ENCODE measurements at places on chromosomes 5 and 9.

GRCh38 chr5:157860898-157861890, 2.2 kb upstream of the CLINT1 start:
- DNase-seq = no peak

DNA sequence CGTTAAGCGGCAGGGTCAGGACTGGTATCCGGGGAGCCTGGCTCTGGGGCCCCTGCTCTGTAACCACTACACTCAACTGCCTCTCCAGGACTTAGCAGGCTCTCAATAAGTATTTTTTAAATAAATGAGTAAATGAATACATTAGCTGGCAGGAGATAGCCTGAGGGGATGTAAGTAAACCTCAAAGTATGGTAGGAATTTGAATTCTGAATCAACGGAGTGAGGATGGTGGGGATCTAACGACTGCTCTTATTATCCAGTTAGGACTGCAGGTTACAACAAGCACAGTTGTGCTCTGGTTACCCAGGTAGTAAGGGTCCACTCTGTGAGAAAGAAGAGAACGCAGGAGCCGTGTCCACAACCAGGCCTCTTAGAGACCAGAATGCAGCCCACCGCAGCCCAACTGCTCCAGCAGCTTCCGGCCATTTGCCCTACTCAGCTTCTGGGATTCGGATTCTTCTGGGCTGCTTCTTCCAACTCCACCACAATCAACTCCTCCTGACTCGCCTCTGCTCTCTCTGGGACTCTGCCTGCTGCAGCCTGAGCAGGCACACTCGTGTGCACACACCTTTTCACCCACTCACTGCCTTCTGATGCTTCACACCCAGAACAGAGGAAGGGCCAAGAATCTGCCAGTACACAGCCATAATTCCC, 52.6 kb downstream of the MED27 start:
- DNase-seq = no peak

DNA sequence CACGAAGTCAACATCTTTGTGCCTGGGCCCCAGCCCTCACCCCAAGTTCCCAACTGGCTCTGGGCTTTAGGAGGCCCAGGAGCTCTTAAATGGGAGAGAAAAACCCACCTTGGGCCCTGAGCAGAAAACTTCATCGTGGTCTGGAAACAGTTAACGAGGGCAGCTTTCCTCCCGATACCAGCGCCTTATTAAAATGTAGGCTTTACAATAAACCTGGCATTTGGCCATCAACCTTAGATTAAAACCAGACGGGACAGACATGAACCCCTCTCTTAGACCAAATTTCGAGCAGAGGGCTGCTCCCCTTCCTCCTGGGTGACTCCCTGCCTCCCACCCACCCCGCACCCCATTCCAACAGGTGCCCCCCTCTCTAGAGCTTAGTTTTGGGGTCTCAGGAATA, 39.4 kb downstream of the PRRX2 start:
- no peak for DNase-seq

DNA sequence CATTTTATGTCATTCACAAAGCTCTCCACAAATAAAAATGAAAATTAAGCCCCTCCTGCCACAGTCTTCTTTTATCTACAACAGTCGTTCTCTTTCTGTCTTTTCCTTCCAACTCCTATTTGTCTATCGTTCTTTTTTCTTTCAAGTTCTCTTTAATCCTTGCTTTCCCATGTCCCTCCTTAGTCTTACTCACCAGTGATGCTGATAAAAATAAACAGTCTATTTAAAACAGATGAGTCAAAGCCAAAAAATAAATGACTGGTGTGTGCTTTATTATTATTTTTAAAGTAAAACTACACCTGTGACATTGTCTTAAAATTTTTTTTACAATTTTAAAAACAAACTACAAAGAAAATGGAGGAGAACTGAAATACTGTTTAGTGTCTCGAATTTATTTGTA, 137.1 kb upstream of the TMEM161B start:
- DNase-seq = no peak

DNA sequence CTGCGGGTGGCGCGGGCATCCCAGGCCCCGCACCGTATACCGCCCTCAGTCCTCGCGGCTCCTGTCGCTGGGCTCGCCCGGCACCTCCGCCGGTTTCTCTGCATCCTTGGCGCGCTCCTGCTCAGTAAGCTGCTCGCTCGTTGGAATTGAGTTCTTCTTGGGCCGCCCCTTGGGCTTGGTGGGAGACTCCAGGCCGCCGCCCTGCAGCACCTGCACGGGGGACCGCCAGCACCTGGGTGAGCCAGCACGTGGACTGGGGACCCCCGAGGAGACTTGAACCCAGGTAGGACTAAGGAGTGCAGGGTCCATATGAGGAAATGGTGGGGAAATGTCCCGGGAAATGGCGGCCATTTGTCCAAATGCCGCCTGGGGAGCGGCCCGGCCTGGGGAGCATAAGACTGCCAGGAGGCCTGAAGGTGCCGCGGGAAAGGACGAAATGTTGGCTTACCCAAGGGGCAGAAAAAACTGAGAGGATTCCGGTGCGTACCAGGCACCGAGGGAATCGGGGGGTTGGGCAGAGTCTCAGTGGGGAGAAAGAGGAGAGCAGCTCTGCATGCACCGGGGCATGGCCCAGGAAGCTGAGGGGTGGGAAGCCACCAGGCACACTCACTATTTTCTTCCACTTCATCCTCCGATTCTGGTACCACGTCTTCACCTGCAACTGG, 2.9 kb downstream of the BARX1 start:
- no peak for DNase-seq

DNA sequence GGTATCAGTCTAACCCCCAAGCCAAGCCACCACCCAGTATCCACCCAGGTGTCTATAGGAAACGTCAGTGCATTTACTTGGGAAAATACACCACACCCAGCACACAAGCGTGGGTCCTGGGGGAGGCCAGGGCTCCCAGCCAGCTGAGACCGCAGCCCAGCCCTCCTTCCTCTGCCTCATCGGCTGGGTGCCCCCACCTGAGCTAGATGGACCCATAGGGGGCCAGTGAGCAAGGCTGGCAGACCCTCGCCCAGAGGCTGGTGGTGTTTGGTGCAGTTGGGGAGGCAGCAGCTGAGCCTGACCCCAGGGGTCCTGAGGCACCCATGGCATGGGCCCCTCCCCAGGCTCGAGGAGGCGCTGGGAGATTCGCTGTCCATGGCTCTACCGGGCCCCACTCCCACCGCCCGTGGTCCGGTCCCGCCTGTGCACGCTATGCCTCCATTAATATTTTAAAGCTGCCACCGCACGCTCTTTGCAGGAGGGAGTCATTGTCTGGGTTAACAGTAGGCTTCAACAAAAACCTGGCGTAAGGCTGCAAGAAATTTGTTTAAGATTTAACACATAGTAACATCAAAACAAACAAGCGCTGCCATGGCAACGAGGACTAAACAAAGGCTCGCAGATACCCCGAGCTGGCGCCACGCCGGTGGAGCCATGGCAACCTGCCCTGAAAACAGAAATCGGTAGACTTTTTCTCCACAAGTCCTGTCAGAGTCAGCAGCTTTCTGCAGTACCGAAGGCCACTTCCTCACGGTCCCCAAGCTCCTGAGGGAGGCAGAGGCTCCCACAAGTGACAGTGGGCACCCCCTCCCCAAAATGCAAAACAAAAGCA, 20.6 kb downstream of the TPPP start:
- DNase-seq = peak; percentile 94

GRCh38 chr9:124084087-124084486, 72.5 kb downstream of the LHX2 start:
- DNase-seq = no peak

- no peak for DNase-seq
Measured at GRCh38 chr5:122081541-122081940, 3.5 kb upstream of the LOX start.

GRCh38 chr5:109584986-109585599, 104.6 kb upstream of the MAN2A1 start:
- DNase-seq = no peak

GRCh38 chr5:60823574-60823973, 20.5 kb downstream of the ELOVL7 start:
- no peak for DNase-seq

DNA sequence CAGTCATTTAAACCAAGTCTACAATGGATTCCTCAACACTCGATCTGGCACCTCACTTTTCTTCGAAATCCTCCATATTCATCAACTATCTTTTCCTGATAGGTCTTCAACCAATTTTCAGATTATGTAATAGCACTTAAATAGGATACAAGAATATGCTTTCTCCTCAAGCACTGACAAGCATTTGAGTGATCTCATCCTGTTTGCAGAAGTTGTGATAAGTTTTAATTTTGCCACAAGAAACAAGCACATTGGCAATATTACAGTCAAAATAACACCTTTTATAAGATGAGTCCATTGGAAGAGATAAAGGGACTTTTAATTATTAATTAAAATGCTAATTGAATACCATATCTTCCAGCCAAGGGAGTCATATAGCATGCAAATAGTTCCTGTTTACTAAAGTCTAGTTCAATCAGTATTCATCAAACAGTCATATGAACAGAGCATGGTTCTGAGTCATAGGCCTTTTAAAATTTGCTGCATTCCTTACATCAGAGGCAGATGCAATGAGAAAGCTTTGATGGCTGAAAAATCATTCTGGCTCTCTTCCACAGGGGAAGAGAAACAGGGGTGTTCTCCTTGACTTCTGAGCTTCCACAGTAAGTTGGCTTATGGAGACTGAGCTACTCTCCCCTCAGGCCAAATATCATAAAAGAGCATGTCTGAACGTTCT, 32.7 kb upstream of the ZCCHC9 start:
- DNase-seq = no peak

DNA sequence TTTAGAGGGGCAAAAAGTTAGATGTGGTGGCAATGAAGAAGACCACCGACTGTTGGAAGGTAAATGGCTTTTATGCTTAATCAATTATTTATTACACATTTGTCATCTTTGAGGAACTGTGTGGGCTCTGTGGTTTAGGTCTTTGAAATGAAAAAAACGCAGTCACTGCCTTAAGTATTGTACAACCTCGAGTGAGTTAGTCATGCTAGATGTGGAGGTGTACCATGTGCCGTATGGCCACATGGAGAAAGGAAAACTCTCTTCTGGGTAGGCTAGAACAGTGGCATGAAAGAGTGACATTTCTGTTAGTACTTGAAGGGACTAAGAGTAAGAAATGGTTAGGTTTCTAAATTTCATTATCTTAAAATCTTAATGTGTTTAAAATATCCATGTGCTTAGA, 166.1 kb downstream of the HACD4 start:
- DNase-seq = no peak

DNA sequence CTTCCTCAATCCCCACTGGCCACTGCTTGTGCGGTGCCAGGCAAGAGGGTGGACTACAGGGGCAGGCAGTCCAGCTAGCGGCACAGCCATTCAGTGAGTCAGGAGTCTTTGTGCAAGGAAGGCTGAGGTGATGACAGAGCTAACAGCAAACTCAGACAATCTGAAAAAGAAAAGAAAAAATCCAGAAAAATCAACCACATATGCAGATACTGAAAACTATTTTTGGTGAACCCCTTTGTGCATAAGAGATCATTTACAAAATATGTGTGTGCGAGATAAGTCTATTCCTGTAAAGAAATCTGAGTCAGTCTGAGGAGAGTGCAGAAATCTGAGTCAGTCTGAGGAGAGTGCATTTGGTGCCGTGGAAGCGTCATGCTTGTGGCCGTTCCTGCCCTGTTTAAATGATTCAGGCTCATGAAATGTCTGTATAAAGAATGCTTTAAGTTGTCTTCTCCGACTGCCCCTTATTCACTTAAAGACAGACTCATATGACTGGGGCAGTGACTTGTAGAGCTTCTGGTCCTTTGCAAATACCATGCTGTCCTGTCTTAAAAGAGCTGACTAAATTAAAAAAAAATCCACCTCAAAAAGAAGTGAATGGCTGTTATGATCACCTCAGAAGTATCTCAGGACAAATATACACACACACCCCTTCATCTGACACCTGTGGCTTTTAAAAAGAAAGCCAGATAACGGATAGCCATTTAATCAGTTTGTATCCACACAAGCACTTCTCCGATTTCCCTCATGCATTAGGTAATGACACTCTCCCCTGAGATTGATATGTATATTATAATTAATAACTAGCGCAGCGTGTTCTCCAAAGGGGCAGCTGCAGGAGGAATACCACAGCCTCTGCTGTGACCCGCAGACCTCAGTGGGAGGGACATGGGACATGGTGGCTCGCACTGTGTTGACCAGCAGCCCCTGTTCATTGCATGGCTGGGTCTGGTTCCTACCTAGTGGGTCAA, 47.3 kb downstream of the TRIO start:
- DNase-seq = no peak

DNA sequence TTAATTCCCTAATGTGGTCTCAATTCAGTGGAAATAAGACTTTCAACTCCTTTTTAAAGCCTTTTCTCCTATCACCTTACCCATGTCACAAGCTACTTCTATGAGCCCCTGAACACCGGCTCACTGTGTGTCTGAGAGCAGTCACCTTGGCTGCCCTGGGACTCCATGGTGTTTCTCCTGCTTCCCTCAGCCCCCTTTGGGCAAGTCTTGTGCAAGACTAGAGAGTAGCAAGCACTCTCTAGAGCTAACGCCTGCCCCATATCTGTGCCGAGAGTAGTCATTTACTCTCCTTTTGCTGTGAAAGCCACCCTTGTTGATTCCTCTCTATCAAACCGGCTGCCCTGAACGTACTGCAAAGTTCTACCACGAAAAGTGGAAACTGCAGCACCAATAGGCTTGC, 77.9 kb upstream of the DAB2 start:
- no peak for DNase-seq

DNA sequence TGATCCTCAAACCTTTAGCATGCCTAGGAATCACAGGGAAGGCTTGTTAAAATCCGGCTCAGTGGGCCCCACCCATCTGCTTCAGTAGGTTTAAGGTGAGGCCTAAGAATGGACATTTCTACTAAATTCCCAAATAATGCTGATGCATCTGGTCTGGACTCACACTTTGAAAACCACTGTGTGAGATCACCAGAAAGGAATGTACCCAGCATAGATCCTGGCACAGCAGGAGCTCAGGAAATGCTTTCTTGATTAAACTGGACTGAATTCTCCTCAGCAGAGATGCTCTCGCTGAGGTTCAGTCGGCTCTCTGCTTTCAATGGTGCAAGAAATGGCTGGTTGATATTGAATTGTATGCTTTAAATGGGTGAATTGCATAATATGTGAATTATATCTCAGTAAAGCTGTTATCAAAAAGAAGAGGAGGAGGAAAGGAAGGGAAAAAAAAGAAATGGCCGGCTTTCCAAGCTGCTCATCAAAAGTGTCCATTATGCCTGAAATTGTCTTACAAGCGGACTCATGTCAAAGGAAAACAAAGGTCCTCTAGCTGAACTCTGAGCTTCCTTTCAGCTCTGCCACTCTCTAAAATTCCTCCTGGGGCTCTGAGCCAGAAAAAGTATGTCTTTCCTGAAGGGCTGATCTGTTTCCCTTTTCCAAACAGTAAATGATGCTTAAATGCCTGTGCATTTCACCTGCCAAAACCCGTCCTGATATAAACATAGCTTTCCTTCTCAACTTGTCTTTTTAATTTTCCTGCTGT, 77.6 kb upstream of the SAP30L start:
- no peak for DNase-seq

DNA sequence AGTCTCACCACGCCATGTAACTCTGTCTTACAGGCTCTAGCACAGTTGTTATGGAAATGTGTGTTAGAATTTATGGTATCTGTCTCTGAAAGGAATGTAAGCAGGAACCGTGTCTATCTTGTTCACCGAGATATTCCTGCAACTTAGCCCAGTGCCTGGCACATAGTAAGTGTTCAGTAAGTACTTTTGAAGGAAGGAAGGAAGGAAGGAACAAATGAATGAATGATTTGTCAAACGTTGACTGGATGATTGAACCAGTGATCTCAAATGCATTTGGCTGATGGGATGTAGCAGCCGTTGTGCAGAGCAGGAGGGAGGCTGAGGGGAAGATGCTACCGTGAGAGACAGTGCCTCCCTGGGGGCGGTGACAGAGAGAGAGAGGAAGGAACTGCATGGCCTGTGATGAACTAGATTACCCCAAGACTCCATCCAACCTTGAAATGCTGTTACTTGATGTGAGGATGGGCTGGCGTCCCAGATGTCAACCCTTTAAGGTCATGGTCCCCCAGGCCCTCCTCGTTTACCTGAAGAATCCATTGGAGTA, 47.5 kb upstream of the PPARGC1B start:
- DNase-seq = no peak
